Activated CD4-positive, alpha-beta memory T cell treated with anti-CD3 and anti-CD28 coated beads, Interleukin-2, amount 10 ng/mL, durations not matched to agents 7 days and 5 days (primary cell): ENCODE measurements at places on chromosomes 12 and 14. TPM values are rescaled to one million over a fixed set of nuclear protein-coding genes. Genes with fewer than 3 reads are reported as not detected.

DNA sequence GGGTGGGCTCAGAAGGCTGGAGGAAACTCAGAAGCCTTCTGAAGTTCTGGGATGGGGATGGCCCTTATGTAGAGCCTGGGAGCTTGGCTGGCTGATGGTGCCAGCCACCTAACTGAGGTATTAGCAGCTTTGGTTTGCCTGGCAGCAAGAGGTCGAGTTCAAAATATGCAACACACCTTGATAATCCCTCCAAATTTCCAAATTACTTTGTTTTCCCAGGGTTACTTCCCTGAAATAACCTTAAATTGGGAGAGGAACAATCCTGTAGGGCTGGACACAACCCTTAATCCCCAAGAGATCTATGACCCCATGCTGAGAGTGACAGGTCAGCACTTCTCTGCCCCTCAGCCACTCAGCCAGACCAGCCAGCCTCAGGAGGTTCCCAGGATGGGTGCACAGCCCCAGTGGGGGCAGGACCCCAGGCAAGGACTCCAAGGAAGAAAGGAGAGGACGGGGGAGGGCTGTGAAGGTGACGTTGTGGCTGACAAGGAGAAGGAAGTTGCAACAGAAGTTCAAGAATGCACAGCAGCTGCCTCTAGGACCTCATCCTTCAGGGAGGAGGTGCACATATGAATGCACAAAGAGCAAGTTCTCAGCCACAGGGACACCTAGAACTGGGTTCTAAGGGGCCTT is 18.6 kb upstream of the KRT77 start:
- no peak for DNase-seq

The IAPP gene
- total RNA-seq, result not detected

The A2M gene
- total RNA-seq, result not detected

The CD163L1 gene
- total RNA-seq, result not detected

The DAO gene
- total RNA-seq, result not detected

The DIO2 gene
- total RNA-seq, result not detected

DNA sequence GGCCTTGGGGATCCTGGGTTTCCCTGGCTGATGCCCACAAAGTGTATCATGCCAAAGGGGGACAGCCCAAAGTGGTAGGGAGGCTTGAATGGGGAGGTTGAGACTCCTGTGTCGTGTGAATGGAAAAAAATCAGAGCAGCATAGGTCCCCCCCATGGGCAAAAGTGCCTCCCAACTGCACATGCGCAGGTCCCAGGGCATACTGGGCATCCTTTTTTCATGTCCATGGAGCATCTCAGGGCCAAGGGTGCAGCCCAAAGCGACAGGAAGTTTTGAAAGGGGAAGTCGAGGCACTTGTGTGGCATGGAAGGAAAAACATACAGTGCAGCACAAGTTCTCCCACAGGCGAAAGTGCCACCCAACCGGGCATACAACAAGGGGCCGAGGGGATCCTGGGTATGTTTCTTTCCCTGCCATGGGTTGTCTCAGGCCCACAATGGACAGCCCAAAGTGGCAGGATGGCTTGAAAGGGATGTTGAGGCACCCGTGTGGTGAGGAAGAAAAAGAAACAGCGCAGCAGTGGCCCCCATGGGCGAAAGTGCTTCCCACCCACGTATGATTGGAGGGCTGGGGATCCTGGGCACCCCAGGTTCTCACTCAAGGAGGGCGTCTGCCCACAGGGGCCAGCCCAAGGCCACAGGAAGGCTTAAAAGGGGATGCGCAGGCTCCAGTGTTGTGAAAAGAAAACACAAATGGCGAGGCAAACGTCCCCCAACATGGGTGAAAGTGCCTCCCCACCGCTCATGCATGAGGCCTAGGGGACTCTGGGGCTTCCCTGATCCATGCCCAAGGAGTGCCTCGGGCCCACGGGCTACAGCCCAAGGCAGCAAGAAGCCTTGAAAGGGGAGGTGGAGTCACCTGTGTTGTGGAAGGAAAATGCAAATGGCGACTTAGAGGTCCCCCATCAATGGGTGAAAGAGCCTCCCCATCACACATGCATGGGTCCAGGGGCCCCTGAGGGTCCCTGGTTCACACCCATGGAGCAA is 573.7 kb downstream of the ALG10 start:
- no peak for DNase-seq

DNA sequence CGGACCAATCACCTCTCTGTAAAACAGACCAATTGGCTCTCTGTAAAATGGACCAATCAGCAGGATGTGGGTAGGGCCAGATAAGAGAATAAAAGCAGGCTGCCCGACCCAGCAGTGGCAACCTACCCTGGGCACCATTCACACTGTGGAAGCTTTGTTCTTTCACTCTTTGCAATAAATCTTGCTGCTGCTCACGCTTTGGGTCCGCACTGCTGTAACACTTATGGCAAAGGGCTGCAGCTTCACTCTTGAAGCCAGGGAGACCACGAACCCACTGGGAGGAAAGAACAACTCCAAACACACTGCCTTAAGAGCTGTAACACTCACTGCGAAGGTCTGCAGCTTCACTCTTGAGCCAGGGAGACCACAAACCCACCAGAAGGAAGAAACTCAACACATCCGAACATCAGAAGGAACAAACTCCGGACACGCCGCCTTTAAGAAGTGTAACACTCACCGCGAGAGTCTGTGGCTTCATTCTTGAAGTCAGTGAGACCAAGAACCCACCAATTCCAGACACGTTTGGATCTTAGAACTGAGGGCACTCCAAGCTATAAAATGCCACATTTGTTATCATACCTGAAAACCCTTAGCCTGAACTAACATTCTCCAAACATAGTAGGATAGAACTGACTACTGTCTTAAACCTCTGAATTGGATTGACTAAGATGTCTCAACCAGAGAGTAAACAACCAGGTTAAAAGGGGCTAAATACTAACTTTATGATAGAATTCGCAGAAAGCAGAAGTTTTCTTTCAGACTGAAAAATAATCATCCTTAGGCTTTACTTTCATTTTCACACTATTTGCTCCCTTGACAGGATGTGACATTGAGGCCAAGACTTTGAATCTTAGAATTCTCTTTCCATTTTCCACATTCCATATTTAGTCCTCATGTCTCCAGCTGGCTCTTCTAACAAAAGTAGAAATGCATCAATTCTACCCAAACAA is 33.6 kb downstream of the CDKL1 start:
- peak; percentile 61 for DNase-seq

DNA sequence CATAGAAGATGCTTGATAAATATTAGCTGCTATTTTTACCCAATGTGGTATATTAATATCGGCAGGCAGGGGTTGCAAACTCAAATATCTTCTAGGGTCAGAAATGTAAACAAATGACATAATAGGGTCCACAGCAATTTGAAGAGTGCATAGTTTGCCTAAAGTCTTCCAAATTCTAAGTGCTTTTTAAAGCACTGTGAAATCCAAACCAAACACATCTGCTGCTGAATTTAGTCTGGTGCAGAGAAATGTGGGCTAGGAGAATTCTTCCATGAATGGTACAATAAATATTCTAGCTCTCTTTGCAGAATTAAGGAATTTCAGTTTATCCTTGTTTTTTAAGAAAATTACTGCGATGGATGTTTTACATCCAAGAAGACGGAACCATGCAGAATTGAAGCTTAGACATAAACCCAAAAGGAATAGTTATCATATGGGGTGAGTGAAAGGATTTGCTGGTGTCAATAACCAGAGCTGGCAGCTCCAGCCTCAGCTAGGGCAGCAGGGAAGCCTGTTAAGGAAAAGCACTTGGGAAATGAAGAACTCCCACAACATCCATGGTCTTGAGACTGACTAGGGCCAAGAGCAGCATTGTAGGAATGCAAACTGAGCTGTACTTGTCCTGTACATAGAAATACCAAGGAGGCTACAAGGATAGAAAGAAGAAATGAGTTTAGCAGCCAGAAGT is 65.5 kb downstream of the PTPRR start:
- DNase-seq, result no peak

- DNase-seq, result peak; percentile 63
Observed at GRCh38 chr14:63853831-63854293, 1.1 kb downstream of the SYNE2 start.

The RDH16 gene
- total RNA-seq, result 0.53 TPM

The C12orf54 gene
- total RNA-seq, result not detected

GRCh38 chr14:85239791-85240190 is 290.2 kb upstream of the FLRT2 start:
- DNase-seq, result no peak

The DHRS2 gene
- 1.5 TPM for total RNA-seq

DNA sequence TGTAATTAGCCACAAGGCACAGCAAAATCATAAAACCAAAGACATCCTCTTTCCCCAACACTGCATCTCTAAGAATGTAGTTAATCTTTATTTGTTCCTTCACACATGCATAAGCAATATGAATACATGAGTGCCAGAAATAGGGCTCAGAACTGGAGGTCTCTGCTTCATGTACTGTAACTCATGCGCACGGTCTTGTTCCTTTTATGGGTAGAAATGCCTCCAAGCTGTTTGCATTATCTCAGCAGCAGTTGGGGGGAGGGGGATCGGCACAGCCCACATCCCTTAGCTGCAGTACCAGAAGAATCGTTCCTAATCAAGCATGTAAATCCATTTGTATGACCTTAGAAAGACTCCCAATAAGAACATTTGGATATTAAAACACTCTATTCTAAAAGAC is 20.0 kb downstream of the RHOJ start:
- DNase-seq, result no peak

The CHD8 gene
- total RNA-seq, result 112 TPM

The SERPINA10 gene
- total RNA-seq, result not detected

DNA sequence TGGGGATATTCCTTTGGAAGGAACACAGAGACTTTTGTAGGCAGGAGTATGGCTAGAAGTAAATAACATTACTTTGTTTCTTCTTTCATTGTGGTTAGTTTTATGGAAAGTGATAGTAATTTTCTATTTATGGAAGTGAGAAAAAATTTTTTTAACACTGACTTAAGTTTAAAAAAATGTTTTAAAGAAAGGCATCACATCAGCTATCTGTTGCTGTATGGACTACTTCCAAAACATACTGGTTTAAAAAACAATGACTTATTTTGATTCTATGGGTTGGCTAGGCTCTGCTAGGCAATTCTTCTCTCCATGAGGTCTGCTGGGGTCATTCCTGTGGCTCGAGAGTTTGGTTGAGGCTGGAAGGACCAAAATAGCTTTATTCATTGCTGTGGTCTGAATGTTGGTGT is 31.7 kb upstream of the SLC38A2 start:
- DNase-seq, result no peak

DNA sequence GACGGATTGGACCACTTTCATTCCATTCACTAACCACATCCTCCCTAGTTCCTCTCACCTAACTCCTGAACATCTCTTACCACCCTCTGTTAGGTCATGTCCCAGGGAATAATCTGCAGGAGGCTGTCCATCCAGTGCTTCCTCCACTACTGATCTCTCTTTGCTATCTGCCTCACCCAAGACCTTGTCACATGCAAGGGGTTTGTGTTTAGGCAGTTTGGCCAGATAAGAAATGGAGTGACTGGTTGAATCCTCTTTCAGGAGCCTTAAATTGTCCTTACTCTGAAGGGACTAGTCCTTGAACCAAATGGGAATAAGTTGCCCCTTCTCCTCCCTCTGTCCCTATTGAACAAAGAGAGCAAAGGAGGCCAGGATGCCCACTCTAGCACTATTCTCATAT is 249.2 kb upstream of the BTG1 start:
- no peak for DNase-seq

DNA sequence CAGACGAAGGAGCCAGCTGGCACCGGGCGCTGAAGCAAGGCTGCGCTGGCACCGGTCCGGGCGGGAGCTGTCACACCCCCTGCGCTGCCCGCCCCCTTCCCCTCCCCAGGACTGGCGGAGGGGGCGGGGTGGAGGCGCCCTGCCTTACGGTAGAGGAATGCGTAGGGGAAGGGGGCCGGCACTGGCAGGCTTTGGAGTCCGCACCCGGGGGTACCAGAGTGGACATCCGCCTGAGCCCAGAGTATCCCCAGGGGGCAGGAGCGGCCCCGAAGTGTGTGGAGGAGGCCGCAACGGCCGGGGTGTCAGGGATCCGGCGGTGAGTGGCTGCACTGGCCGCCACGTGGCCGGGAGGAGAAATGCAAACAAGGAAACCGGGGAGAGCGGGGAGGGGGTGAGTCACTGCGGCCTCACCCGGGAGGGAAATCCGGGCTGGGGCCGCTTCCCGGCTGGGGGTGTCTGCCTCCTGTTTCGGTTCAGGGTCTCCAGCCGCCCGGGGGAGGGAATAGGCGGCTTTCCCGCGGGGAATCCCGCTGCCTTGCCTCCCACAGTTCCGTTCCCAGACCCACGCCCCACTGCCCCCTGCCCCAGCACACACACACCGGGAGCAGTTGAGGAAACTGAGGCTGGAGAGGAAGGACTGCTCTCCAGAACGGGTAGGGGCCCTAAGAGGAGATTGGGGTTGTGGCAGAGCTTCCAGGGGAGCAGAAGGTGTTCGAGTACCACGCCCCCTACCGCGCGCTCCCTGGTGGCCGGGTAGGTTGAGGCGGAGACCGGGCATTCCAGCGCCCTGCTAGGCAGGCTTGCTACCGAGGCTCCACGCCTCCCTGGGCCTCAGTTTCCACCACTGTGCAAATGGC is at the start of gene RAPGEF3:
Gene RAPGEF3, minus strand, starts transcription at position 47 of the 857 bp plus-strand sequence. CDS start 324 bp downstream, outside the sequence.
- DNase-seq, result peak; percentile 79

- DNase-seq, result no peak
Observed at GRCh38 chr12:96810057-96810456, 97.0 kb upstream of the NEDD1 start.

The HHIPL1 gene
- total RNA-seq, result 0.10 TPM

GRCh38 chr14:84202486-84202885 is 1327.5 kb upstream of the FLRT2 start:
- DNase-seq, result no peak

DNA sequence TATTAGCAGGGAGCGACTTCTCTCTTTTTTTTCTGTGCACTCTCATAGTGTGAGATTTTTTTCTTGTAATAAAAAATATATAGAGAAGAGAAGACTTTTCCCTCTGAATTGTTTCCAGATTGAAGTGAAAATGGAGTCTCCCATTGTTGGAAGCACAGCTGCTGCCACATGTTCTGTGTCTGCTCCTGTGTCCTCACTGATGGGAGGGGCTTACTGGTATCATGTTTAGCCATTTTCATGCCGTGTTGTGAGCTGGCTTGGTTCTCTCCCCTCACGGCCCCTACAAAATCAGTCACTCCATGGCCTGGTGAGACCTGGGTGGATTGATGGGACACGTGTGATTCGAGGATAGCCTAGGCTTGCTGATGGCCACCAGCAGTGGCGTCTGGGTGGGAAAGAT is 379.7 kb upstream of the DDHD1 start:
- no peak for DNase-seq

DNA sequence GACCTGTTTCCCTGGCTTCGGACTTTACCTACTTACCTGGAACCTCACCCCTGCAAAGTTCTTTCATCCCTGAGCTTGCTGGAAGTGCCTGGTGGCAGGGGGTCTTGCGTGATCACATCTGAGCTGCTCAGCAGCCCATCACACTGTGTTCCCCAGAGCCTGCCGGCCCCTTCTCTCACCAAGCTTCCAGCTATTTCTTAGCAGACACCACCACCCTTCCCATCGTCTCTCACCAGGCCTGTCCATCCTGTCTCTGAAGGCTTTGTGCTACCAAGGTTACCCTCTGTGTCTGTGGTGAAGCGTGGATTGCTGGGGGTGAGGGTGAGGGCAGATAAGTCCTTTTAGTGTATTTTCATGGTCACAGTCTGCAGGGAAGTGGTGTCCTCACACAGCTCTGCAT is 78.8 kb upstream of the NRXN3 start:
- DNase-seq, result no peak

The OTUB2 gene
- total RNA-seq, result 7.3 TPM

The KRT7 gene
- total RNA-seq, result 9.1 TPM
